ENCODE measurements at places on chromosomes 5 and 9. TPM values are rescaled to one million over a fixed set of nuclear protein-coding genes. Genes with fewer than 3 reads are reported as not detected.

Gene GPX3
- total RNA-seq, result 44.9 TPM

Gene HSD17B4
- 408 TPM for total RNA-seq

Gene FAM114A2
- 18.7 TPM for total RNA-seq

Gene SHOC1
- total RNA-seq, result not detected

Gene PCDHGB5
- 1.0 TPM for total RNA-seq

Gene PNPLA7
- total RNA-seq, result 2.4 TPM

Gene LCN6
- not detected for total RNA-seq

Gene SMIM23
- total RNA-seq, result not detected

Gene CBY3
- not detected for total RNA-seq

Gene GPR150
- total RNA-seq, result 0.13 TPM

Gene ST8SIA4
- total RNA-seq, result 23.3 TPM

Gene PCDHA11
- total RNA-seq, result 4.6 TPM

Gene DNAI1
- total RNA-seq, result 2.6 TPM

Gene ZNF883
- 13.0 TPM for total RNA-seq

Gene FAM193B
- total RNA-seq, result 123 TPM

Gene SMU1
- total RNA-seq, result 19.3 TPM

Gene TAF11L10
- total RNA-seq, result not detected

Gene SLC34A1
- total RNA-seq, result not detected

Gene TMEM252
- not detected for total RNA-seq

Gene ZNF454
- total RNA-seq, result 0.86 TPM

Gene TXNDC8
- not detected for total RNA-seq

Gene PTGS1
- total RNA-seq, result 0.84 TPM

Gene PPP3R2
- not detected for total RNA-seq

Gene NIM1K
- total RNA-seq, result 0.25 TPM

Gene SLC34A3
- 0.15 TPM for total RNA-seq

Gene NUTM2F
- total RNA-seq, result not detected

Gene NIPAL4
- total RNA-seq, result 0.09 TPM

Gene ARL14EPL
- total RNA-seq, result not detected

Gene SLC36A3
- not detected for total RNA-seq

Gene ROPN1L
- 1.5 TPM for total RNA-seq

Gene SLCO4C1
- total RNA-seq, result 1.8 TPM

Gene PARP8
- 23.2 TPM for total RNA-seq

Gene ANKRD55
- 0.16 TPM for total RNA-seq

Gene DNAJC25
- total RNA-seq, result 6.4 TPM

Gene PRUNE2
- total RNA-seq, result 4.1 TPM

Gene GABRB2
- 0.77 TPM for total RNA-seq

Gene PCDHGA5
- 0.51 TPM for total RNA-seq

Gene MCIDAS
- total RNA-seq, result 0.68 TPM

Gene SLC6A19
- 0.09 TPM for total RNA-seq

Gene PIP5KL1
- total RNA-seq, result 7.8 TPM

Gene CCDC69
- 4.4 TPM for total RNA-seq

Gene C9orf43
- 1.1 TPM for total RNA-seq

Gene CENPP
- total RNA-seq, result 6.1 TPM

Gene LRRC70
- 0.50 TPM for total RNA-seq

Gene ZDHHC11
- 28.9 TPM for total RNA-seq

Gene FAM78A
- 5.5 TPM for total RNA-seq

Gene GPR151
- 5.1 TPM for total RNA-seq

Gene CDH12
- 0.90 TPM for total RNA-seq

Gene SKIC3
- total RNA-seq, result 80.7 TPM

Gene SOX30
- total RNA-seq, result not detected

Gene KIF2A
- total RNA-seq, result 74.6 TPM

Gene SPINK6
- total RNA-seq, result not detected

Gene PAEP
- total RNA-seq, result not detected
